Epithelial cell of proximal tubule (primary cell): ENCODE measurements at places on chromosomes 2 and 18. TPM values are rescaled to one million over a fixed set of nuclear protein-coding genes. Genes with fewer than 3 reads are reported as not detected.

GRCh38 chr2:85727798-85728197 lies 26.0 kb upstream of the ATOH8 start:
- no peak for DNase-seq

GRCh38 chr18:41121116-41121826 lies 833.8 kb upstream of the PIK3C3 start:
- DNase-seq, result no peak

DNA sequence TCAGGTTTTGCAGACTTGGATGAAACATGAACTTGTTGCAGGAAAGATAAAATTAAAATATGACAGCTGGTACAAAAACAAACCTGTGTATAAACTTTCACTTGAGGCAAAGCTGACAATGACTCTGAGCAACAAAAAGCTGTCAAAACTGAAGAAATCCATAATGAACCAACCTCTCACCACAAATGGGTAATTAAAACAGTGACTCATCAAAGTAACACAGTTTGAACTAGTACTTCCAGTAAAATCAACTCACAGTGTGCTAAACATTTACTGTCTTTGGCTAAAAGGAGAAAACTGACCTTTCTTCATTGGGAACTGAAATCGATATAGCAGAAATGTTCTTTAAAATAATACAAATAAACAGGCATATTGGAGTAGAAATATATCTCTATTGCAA lies 209.7 kb downstream of the WDPCP start:
- DNase-seq, result peak; percentile 38

DNA sequence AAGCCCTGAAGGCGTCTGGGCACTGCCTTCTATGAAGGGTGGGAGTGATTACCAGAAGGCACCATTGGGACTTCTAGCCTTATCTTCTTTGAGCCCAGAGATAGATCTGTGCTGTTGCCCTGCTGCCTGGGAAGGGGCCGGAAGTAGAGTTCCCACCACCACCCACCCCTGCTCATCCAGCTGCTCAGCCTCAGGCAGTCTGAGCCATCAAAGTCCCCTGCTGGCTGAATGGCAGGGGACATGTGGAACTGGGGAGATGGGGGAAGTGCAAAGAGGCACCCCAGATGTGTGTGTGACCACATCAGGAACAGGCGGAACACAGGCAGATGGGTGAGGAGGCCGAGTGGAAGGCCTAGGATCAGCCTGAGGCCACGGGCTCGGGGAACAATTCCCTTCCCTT lies 3.3 kb upstream of the WNT10A start:
- DNase-seq, result no peak

- DNase-seq, result no peak
Measured at GRCh38 chr2:146873646-146874259, 971.1 kb upstream of the ACVR2A start.

DNA sequence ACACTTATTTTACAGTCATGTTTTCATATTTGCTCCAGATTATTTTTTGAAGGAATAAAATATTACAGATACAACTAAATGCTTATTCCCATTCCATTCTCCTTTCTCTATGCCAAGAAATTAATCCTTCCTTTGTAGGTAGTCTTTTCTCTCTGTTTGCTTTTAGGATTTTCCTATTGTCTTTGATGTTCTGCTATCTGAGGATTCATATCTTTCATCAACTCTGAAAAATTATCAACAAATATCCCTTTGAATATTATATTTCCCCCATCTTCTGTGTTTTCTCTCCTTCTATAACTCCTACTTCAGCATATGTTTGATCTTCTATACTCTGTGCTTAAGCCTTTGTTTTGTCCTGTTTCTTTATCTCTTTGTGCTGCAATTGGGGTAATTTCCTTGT lies 260.4 kb upstream of the RBMS1 start:
- no peak for DNase-seq

GRCh38 chr2:19357402-19358241 lies 801 bp downstream of the OSR1 start:
- no peak for DNase-seq

KLHL41 gene
- total RNA-seq, result 0.07 TPM in 1 of 2 replicates, not detected in the other

GRCh38 chr2:101199251-101199791 lies 48.1 kb upstream of the TBC1D8 start:
- no peak for DNase-seq

- DNase-seq, result no peak
Measured at GRCh38 chr2:184444623-184445223, 153.6 kb upstream of the ZNF804A start.

GRCh38 chr2:2229626-2230432 lies 101.2 kb downstream of the MYT1L start:
- no peak for DNase-seq

DNA sequence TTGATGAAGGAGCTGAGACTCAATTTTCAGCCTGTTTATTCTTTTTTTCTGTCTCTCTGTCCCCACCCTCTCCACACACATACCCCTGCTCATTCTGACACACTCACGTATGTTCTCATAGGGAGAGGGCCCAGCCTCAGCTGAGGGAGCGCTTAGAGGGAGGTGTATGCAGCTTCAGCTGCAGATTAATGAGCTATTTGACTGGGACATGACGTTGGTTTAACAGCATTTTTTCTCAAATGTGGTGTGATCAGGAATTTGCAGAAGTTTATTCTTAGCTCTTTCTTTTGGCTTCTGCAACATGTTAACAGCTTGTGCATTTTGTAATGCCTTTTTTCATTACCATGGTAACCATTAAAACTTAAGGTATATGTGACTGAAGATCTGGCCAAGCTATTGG lies 1547.1 kb upstream of the PIK3C3 start:
- no peak for DNase-seq

WBP1 gene
- total RNA-seq, result 36.2 and 84.3 TPM in 2 replicates

- DNase-seq, result no peak
Measured at GRCh38 chr18:59275406-59275949, 2.2 kb upstream of the RAX start.

DNA sequence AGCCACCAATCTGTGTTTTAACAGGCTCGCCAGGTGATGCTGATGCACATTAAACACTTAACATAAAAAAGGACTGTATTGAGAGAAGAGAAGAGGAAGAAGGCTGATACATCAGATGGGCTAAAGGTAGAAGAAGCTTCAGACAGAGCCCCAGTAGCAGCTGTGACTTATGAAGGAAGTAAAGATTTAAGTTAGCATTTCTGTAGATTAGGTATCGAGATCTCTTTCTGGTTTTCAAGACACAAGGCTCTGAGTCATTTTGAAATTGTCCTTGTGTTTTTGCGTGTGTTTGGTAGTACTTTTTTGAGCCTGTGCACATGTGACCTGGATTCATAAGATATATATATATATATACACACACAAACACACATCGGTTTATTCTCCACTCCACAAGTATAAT lies 40.6 kb upstream of the GCFC2 start:
- no peak for DNase-seq

EML4 gene
- total RNA-seq, result 31.3 and 33.7 TPM in 2 replicates

GRCh38 chr18:21743166-21743832 lies 2.7 kb downstream of the MIB1 start:
- DNase-seq, result no peak

TEKT4 gene
- not detected in 2 replicates for total RNA-seq

FIGN gene
- 3.2 and 7.7 TPM in 2 replicates for total RNA-seq

DNA sequence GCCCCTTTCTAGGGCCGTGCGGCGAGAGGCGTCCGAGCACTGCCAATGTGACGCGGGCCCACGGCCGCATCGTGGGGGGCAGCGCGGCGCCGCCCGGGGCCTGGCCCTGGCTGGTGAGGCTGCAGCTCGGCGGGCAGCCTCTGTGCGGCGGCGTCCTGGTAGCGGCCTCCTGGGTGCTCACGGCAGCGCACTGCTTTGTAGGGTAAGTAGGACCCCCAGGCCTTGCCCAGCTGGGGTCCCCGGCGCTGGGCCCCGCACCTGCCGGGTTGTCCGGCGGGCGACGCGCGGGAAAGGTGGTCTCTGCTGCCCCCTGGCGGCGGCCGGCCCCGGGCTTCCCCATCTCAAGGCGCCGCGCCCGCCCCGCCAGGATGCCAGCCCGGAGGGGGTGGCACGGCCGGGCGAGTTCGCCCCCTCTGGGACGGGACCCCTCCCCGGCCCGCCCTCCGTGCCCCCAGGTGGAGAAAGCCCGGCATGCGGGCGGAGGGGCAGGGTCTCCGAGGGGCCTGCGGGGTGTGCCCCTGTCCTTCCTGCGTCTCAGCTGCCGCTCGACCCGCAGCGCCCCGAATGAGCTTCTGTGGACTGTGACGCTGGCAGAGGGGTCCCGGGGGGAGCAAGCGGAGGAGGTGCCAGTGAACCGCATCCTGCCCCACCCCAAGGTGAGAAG lies 1.9 kb downstream of the PRSS56 start:
- DNase-seq, result no peak

- DNase-seq, result no peak
Measured at GRCh38 chr2:241298673-241299072, 16.8 kb downstream of the HDLBP start.

DNA sequence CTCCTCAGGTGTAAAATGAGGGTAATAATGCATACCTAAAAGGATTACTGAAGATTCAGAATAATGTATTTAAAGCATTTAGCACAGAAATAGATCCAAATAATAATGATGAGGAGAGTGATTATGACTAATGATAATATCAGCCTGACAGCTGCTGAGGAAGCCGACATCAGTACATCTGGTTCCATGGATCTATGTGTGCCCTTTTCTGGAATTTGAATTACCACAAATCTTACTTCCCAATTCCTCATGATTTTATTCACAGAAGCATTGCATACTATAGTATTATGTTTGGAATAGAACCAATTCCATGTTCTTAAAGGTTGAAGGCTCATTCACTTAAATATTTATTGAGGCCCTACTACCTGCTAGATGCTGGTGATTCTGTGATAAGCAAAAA lies 248.9 kb upstream of the THUMPD2 start:
- DNase-seq, result no peak

- DNase-seq, result no peak
Measured at GRCh38 chr2:11540996-11541692, 7.3 kb downstream of the GREB1 start.

- DNase-seq, result no peak
Measured at GRCh38 chr2:1550658-1551316, 137.5 kb downstream of the TPO start.

GRCh38 chr2:182004945-182005520 lies 19.4 kb downstream of the PPP1R1C start:
- DNase-seq, result no peak

- DNase-seq, result no peak
Measured at GRCh38 chr18:69186162-69186561, 214.5 kb upstream of the DOK6 start.

DNA sequence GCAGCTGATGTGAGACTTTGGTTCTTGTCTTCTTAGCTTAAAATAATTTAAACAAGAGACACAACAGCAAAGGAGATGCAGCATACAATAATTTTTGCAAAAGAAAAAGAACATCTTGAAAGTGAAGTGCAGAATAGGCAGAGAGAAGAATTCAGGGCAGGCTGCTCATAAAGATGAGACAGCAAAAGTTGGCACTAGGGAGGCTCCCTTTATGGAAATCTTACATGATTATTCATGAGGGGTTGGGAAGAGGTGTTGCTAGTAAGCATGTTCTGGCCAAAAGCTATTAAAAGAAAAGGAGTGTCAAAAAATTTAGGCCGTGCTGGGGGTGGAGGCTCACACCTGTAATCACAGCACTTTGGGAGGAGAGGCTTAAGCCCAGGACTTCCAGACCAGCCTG lies 4.2 kb upstream of the ALPP start:
- no peak for DNase-seq

DNA sequence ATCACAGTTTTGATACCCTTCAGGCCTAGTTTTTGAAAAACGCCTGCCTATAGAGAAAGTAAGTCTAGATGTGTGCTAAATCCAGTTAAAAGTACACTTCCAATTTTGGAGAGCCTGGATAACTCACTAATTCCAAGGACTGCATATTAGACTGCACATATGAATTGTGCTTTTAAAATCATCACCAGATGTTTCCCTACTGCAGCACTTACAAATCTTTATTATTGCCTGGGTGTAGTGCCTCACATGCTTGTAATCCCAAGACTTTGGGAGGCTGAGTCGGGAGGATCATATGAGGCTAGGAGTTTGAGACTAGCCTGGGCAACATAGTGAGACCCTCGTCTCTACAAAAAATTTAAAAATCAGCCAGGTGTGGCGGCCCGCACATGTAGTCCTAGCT lies 35.9 kb upstream of the HTR2B start:
- no peak for DNase-seq

DNA sequence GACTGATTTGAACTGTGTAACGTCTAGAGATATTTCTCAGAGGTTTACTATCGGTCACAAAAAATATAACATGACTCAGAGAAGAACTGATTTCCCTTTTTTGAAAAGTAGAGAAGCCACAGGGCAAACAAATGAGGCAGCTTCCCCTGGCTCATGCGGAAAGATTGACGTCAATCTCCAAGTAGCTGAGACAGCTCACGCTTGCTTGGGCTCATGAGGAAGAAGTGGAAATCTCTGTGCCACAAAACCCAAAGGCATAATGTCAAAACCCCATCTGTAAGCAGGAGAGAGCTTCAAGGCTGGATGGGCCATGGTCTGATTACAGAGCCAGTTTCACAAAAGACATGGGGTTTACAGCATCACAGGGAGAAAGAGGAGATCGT lies 188.1 kb downstream of the ARL4C start:
- no peak for DNase-seq

- DNase-seq, result no peak
Measured at GRCh38 chr2:131038258-131039100, 54.8 kb downstream of the FAM168B start.

DNA sequence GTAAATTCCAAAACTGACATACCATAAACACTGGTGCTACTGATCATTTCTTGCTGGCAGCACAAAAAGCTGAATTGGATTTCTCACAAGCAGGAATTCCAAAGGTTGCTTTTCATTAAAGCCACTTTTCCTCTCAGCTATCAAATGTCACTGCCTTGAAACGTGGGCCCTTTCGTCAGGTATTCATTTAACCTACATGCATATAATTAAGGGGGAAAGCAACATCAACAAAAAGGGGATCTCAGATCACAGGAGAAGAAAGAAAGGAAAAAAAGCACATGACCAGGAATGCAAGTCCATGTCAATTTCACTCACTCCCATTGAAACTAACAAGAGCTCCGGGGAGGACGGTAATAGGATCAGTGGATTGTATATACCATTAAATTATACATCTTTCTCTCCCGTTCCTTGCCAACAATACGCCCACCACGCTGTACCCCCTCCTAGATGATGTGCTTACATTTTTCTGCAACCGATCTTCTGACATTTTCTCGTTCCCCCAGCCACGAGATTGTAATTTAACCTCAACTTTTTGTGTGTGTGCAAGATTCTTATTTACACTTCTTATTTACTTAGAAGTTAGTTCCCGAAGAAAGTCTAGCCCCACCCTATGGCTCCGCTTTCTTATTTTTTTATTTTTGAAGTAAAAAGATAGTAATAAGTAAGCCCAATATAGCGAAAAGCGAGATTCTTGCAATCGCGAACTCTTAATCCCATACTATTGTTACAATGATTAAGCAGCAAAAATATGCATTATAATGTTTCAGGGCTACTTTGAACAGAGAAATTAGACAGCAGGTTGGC lies 725 bp downstream of the FIGN start:
- no peak for DNase-seq

- no peak for DNase-seq
Measured at GRCh38 chr2:235135990-235136561, 184.3 kb downstream of the SH3BP4 start.

GRCh38 chr2:23500836-23501235 lies 115.9 kb downstream of the KLHL29 start:
- no peak for DNase-seq

GRCh38 chr2:229223107-229223506 lies 48.0 kb downstream of the PID1 start:
- no peak for DNase-seq

GKN1 gene
- not detected in 2 replicates for total RNA-seq
